ENCODE measurements at places on chromosomes 3 and 15.

GRCh38 chr3:194617143-194617671 is 16.0 kb downstream of the TMEM44 start:
- DNase-seq: no peak

GRCh38 chr3:48561045-48561736 is 2.4 kb downstream of the UCN2 start:
- peak; percentile 81 for DNase-seq

DNA sequence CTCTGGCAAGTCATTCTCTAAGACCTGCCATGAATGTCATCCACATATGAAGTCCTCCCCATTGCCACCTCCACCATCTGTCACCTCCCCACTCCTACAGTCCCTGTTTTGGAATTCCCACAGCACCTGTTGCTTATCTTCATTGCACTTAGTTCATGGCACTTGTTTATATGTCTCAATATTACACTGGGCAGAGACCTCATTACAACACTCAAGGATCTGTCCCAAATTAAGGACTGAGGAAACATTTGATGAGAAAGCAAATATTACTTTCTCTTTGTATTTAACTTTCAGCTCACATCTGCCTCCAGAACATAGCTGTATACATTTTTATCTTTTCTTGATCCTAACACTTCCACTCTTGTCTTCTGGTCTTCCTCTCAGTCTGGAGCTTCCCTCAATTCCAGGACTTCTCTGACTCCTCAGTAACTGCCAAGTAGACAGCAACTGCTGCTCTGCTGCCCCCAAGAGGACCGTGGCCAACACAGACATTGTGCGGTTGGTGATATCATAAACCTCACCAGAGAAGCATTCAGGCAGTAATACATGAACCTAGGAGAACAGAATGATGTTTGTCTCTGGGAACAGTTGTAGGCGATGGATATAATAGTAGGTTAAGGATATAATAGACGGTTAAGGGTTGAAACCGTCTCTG is 45.0 kb upstream of the FGF12 start:
- peak; percentile 38 for DNase-seq

GRCh38 chr3:71328926-71329325 is 254.6 kb downstream of the FOXP1 start:
- no peak for DNase-seq

- peak; percentile 60 for DNase-seq
Measured at GRCh38 chr3:170745211-170745718, 124.7 kb downstream of the RPL22L1 start.

- DNase-seq: no peak
Measured at GRCh38 chr3:58742239-58742638, 75.7 kb upstream of the FAM3D start.

DNA sequence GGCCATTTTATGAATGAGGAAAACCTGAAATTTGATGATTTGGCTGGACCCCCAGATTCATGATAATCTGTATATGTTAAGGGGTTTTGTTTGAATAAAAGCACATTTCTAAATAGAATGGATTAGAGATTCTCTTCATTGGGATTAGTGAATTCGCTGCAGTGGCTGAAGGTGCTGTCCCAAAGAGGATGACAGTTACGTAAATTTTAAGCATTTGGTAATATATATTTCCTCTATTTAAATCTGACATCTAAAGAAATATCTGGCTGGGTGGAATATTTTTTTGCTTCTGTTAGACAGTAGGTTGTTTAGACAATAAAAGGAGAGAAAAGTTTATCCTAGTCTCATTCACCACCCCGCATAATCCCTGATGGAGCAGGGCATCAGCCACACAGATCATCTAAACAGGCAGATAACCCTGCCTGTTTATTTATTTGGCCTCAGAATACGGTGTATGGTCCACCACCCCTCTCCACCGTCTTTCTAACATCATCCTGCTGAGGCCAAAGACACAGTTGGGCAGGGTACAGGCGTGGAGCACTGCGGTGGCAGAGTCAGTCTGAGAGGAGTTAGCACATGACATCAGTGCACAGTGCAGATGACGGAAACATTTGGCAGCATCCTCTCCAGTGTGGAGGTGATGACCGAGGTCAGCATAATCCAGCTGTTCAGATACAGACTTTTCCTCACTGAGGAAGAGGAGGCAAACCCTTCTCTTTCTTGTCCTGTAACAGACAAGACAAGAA is 20.4 kb upstream of the NFKBIZ start:
- peak; percentile 76 for DNase-seq

- DNase-seq: peak; percentile 80
Measured at GRCh38 chr3:11544412-11545181, 99.1 kb downstream of the VGLL4 start.

DNA sequence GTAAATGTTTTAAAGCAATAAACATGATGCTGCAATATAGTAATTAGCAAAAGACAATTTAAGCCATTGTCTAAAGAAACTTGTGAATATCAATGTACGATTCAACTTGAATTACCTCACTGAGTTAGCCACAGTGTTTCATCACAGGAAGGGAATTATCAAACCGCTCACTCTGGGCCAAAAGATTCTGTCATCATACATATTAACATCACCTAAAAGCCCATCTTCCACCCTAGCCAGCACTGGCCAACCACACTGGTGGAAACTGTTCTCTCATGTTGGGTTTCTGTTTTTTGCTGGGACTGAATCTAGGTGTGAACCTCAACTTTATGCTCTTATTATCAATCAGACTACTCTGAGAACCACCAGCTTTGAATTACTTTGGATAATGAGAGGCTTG is 497.7 kb upstream of the THBS1 start:
- DNase-seq: peak; percentile 78

GRCh38 chr15:75181780-75182179 is 19.9 kb upstream of the C15orf39 start:
- DNase-seq: no peak

- DNase-seq: no peak
Measured at GRCh38 chr3:32844914-32845313, 27.1 kb downstream of the TRIM71 start.

DNA sequence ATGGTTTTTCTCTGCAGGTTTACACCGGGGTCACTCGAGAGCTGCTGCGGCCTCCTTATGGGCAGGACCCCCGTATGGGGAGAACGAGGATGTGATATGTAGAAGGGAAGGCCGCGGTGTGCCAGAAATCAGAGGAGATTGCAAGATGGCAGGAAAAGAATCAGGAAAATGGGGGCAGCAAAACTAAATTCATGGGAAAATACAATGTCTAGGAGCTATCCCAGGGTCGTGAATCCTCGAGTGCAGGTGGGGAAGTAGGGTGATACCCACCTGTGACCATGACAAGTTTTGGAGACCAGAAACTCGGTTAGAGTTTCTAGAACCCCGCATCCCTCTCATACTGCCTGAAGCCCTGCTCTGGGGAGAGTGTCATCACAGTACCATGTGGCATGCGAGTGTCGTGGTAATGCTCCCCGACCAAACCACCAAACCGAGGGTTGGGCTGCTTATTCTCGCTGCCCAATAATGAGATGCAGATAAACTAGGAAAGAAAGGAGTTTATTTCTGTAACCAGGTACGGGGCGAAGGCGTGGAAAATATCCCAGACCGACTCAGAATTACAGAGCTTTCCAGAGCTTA is 781 bp downstream of the TRNT1 start:
- no peak for DNase-seq

DNA sequence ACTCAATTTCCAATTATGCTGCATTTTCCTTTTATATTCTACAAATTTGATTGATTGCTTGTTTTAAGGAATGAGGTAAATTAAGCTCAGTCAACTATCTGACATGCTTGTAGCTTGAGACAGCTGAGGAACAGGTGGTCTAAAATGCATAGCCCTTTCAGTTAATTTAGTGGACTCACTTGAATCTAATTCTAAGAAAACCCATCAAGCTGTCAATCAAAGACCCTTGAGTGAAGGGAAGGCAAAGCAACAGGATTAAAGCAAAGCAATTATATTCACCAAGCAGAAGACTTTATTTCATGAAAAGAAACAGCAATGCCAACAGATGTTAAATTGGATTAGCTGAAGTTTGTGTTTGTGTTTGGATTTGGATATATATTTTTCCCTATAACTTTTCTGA is 228.5 kb downstream of the ARPP21 start:
- DNase-seq: no peak

DNA sequence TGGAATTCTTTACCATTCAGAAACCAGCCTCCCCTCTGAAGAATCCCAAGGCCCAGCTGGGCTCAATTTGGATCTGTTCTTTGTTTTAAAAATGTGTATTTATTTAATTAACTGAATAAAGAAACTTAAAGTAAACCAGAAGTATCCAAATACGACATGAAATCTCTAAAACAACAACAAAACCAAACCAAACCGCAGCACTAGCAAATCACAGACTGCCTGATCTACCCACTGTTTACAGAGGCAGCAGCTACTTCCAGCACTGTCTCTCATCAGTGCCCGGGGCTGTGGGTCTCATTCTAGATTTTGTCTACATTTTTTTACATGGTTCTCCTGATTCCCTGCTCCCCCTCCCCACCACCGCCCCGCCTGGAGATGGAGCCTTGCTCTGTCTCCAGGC is 2.3 kb downstream of the FLNB start:
- DNase-seq: no peak

DNA sequence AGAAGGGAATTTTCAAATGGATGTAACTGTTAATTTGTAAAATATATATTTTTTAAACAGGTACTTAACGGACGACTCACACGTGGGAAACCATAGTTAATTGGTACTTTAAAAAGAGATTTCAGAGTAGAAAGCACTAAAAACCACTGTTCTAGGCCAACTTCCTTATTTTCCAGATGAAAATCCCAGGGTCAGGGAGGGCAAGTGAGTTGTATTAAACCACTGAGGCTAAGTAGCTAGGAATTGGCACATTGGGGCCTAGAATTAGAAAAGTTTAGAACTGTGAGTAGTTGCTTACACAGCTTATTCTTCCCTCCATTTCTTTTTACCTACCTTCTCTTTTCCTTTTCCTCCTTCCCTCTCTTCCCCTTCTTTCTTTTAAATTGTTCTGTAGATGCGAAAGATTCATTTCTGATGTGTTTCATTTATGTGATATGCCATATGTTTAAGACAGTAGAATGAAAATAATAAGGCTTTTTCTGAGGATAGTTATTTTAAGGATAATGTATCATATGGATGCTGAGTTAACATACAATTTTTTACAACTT is 4.1 kb upstream of the UTS2B start:
- no peak for DNase-seq

GRCh38 chr3:127551178-127551577 is 39.4 kb downstream of the TPRA1 start:
- DNase-seq: no peak

DNA sequence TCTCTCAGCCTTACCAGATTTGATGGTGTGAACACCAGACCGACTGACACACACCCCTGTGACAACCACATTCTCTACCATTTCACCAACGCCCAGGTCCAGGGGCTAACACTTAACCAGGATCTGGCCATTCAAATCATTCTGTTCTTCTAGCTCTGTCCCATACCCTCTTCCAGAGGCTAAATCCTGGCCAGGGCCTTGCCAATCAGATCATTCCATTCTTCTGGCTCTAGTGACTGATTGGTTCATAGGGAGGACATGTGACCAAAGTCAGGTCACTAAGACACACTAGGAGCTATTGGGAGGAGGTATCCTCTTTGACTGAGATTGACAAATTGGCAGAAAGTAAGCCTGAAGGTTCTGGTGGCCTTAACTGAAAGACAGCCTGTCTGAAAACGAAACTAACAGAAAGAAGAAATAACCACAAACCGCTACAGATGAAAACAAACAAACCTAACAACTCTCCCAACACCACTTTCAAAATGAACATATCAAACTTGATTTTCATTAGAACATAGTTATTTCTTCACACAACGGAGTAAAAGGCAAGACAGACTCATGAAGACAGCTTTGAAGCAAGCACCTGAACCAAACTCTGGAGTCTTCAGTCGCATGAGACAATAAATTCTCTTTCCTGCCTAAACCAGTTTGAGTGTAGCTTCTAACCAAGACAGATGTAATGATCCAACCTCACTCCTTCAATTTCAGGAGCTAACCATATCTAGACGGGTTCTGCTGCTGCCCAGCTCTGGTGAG is 68.5 kb downstream of the TRANK1 start:
- no peak for DNase-seq

- no peak for DNase-seq
Measured at GRCh38 chr3:14534516-14535191, 5.5 kb downstream of the GRIP2 start.

- DNase-seq: no peak
Measured at GRCh38 chr15:48020166-48020565, 100.6 kb upstream of the SLC24A5 start.

GRCh38 chr3:152307829-152308474 is 39.2 kb downstream of the MBNL1 start:
- no peak for DNase-seq

GRCh38 chr15:58469432-58470353 is 37.9 kb downstream of the LIPC start:
- peak; percentile 95 for DNase-seq

DNA sequence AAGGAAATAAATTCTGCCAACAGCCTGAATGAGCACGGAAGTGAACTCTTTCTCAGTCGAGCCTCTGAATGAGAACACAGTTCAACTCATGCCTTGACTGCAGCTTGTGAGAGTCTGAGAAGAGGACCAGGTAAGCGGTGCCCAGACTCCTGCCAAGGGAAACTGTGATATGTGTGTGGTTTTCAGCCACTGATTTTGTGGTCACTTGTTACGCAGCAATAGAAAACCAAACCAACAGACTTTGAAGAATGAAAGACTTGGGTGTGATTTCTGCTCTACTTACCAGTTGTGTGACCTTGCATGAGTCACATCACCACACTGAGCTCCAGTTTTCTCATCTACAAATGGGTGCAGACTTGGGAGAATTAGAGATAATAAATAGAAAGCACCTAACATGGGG is 30.6 kb upstream of the FAM107A start:
- no peak for DNase-seq

DNA sequence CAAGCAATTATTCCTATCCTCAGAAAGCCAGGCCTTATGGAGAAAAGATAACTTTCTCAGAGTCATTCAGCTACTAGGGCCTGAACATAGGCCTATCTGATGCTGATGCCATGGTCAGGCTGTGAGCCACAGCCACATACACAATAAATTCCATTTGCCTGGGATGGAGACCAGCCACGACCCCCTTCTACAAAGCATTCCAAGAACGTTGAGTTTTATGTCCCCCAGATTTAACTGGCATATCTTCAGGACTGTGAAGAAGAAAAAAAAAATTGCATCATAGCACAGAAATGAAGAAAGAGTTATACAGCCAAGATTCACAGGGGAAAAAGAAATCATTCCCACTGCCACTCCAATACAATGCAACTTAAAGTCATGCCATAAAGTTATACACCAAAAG is 100.0 kb downstream of the THBS1 start:
- DNase-seq: peak; percentile 63

DNA sequence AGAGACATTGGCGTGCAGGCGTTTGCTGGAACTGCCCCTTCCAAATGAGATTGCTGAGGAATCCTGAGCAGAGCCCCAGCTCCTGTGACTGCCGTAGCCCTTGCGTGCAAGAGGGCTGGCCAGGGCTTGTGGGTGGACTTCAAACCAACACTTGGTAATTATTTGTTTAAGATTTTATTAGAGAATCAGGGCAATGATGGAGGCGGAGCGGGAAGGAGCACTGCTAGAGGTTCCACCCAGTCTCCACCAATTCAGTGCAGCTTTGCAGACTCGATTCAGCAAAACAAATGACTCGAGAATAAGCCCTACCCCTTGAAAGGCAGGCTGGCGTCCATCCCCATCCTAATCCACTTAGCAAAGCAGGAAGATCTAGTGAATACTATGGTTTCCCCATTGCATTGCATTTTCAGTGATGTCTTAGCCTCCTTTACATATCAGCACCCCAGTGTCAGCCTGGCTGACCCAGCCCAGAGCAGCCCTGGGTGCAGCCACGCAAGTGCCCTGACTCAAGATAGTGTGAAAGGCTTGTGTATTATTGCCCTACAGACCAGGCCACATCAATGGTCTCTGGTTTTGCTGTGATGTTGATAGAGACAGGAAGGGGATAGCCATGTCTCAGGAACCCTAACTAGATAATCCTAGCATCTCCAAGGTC is 26.0 kb downstream of the GLDN start:
- peak; percentile 13 for DNase-seq
